Fibroblast of the conjunctiva (primary cell): ENCODE measurements at places on chromosomes 1 and 21.

DNA sequence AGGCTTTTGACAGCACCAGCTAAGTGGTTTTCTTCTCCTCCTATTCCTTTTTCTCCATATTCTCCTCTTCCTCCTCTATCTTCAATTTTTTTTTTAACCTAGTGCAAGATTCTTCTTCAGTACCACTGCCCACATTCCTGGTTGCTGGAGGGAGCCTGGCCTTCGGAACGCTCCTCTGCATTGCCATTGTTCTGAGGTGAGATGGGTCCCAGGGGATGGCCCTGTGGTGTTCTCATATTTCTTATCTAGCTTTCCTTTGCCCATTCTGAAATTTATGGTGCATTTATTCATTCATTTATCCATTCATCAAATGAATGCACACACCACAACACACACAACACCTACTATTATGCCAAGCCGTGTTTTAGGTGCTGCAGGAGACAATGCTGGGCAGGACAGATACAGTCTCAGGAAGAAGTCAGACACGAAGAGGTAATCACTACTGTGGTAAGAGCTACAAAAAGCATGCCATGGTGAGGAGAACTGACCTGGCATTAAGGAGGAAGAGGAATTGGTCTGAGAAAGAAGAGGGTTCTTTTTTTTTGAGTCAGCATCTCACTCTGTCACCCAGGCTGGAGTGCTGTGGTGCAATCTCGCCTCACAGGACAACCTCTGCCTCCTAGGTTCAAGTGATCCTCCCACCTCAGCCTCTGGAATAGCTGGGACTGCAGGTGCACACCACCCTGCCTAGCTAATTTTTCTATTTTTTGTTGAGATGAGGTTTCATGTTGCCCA lies 47.5 kb upstream of the TDRD10 start:
- DNase-seq, result no peak

GRCh38 chr1:114745291-114745690 lies 12.5 kb downstream of the CSDE1 start:
- no peak for DNase-seq

GRCh38 chr1:213564215-213564659 lies 423.5 kb upstream of the PROX1 start:
- DNase-seq, result no peak

DNA sequence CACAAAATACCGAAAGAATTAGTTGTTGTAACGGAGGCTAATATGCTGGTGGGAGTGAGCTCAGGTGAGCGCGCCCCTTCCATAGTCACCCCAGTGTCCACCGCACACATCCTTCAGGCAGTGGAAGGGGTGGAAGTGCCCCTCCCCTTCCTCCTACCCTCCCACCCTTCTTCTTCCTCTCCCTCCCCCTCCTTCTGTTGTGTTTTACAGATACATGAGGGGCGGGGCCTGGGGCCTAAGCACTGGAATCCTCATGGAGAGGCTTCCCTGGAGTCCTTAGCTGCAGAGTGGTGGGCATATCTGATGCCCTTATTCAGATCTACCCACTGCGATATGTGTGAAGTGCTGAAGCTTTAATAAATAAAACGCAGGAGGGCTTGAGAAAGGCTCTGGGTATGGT lies 10.3 kb upstream of the ADARB1 start:
- no peak for DNase-seq

DNA sequence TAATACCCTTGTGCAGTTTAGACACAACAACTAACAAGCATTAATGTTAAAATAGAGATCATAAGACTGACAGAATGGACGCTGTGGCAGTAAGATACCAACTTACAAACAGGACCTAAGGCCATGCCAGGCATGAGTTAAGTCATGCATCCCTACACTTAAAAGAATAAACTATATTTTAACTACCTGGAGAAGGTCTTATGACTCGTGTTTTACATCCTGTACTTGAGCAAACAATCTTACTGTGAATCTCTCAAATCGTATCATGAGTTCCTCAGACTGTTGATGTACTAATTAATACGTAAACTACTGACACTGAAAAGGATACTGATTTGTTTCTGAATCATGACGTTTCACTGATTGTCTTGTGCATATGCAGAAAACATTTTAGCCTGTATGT lies 2.0 kb upstream of the RSPH1 start:
- no peak for DNase-seq

DNA sequence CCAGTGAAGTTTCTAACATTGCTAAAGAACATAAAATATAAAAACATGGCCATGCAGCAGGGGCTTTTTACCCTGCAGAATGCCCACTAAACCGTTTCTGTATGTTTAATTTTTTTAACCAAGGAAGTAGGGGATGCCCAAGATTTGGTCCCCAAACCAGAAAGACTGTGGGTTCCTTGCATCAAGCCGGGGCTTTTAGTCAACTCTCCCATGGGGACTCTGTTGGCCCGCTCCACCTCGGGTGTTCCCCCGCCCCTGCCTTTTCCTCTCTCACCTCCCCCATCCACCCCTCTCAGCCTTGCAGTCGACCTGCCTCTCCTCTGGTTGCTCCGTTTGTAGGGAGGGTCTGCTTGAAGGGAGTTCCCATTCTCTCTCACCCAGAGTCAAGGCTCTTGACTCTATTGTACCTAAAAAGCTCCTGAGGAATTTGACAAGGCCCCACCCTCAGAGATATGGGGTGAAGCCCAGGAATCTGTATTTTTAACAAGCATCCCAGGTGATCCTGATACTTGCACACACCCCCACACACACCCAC lies 117.5 kb downstream of the TOMM20 start:
- no peak for DNase-seq
